ENCODE measurements at places on chromosomes 7 and 10.

DNA sequence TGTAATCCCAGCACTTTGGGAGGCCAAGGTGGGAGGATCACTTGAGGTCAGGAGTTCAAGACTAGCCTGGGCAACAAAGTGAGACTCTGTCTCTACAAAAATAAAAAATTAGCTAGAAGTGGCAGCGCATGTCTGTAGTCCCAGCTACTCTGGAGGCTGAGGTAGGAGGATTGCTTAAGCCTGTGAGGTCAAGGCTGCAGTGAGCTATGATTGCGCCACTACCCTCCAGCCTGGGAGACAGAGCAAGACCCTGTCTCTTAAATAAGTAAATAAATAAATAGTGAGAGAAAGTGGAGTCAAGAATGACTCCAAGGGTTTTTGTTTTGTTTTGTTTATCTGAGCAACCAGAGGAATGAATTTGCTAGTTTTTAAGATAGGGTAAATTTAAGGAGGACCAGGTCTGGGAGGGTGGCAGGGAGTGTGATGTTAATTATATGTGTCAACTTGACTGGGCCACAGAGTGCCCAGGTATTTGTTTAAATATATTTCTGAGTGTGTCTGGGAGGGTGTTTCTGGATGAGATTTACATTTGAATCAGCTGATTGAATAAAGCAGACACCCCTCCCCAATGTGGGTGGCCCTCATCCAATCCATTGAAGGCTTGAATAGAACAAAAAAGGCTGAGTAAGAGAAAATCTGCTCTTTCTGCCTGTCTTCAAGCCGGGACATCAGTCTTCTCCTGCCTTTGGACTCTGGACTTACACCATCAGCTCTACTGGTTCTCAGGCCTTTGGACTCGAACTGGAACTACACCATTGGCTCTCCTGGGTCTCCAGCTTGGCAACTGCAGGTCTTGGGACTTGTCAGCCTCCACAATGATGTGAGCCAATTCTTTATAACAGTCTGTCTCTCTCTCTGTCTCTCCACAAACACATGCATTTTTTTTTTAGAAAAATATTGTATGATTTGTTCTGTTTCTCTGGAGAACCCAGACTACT lies 23.5 kb downstream of the IMPDH1 start:
- no peak for DNase-seq

- no peak for DNase-seq
Measured at GRCh38 chr10:19595212-19595845, 220.9 kb upstream of the PLXDC2 start.

DNA sequence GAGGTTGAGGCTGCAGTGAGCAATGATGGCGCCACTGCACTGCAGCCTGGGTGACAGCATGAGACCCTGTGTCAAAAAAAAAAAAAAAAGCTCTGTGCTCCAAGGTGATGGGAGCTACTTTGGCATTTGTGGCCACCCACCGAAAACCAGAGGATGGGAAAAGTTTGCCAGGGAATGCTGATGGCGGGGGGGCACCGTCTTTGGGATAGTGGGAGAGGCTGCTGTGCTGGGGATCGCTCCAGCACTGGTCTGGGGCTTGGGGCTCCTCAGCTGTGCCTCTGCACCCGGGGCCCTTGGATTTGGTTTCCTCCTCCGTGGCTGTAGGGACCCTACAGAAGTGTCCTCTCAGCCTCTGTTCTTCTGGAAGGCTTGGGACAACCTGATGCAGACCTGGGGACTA lies 11.7 kb upstream of the RAMP3 start:
- no peak for DNase-seq

GRCh38 chr10:110059925-110060324 lies 52.1 kb downstream of the ADD3 start:
- no peak for DNase-seq

- no peak for DNase-seq
Measured at GRCh38 chr10:124886195-124886594, 55.7 kb upstream of the ZRANB1 start.

All from stimulated activated CD8-positive, alpha-beta memory T cell treated with anti-CD3 and anti-CD28 coated beads, Interleukin-15, amount 100 ng/mL, for 24 hours (primary cell).